NCI-H460 (cell line): ENCODE measurements at places on chromosomes 7 and 10. TPM values are rescaled to one million over a fixed set of nuclear protein-coding genes. Genes with fewer than 3 reads are reported as not detected.

- DNase-seq: no peak
Measured at GRCh38 chr10:87983716-87984115, 120.3 kb downstream of the PTEN start.

DNA sequence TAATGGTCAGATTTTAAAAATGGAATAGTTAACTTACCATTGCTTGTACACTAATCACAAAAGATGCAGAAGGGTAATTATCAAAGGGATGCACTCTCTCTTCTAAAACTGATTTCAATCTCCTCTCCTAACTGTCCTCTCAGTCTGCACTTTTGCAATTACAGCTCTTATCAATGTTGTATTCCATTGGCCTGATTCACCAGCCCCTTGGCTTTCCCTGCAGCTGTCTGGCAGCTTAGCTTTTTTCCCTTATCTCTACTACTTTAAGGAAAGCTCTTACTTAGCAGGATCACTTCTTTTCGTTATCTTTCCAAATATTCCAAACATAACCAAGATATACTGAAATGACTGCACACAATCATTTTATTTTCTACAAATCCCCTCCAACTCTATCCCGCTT lies 448.8 kb downstream of the GRM8 start:
- no peak for DNase-seq

DNA sequence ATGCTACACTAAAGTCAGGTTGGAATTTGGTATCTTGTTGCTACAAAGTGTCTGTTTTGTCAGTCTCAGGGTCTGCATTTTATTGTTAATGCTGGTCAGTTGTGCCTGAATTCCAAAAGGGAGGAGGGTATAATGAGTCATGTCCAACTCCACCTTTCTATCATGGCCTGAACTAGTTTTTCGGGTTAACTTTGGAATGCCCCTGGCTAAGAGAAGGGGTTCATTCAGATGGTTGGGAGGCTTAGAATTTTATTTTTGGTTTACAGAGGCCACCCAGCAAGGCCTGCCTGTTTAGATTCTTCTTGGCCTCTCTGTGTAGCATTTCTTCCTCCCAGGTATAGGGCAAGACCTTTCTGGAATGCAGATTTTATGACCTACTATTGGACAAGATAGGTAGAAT lies 93.2 kb downstream of the SKIDA1 start:
- no peak for DNase-seq

Gene LBX1
- 0.10 and 0.12 TPM in 2 replicates for total RNA-seq

Gene PTPRN2
- total RNA-seq: 2.9 and 3.5 TPM in 2 replicates

Gene CAV1
- 168 and 169 TPM in 2 replicates for total RNA-seq

GRCh38 chr10:35050568-35050967 lies 39.6 kb downstream of the CUL2 start:
- DNase-seq: no peak

Gene TUBB8
- total RNA-seq: not detected in 2 replicates

Gene CPA1
- not detected in 2 replicates for total RNA-seq

DNA sequence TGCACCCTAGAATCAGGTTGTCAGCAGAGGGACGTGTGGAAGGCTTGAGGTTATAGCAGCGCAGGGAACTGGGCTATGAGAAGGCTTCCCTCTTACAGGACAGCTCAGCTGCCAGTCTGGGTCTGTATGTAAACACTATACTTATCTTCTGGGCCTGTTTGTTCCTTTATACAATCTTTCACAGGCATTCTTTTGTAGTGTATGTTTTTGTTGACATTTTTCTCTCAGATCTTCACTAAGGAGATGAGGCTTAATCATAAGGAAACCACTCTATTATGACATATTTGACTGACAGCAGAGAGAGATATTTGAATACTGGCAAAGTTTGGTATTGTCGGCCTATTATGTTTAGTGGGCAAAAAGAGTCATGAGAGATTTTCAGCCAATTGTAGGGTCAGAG lies 929 bp downstream of the GBF1 start:
- DNase-seq: no peak

Gene AKR1C2
- total RNA-seq: 727 and 823 TPM in 2 replicates

Gene IGF2BP3
- total RNA-seq: 78.9 and 85.4 TPM in 2 replicates

Gene RBM48
- 8.5 and 13.8 TPM in 2 replicates for total RNA-seq

DNA sequence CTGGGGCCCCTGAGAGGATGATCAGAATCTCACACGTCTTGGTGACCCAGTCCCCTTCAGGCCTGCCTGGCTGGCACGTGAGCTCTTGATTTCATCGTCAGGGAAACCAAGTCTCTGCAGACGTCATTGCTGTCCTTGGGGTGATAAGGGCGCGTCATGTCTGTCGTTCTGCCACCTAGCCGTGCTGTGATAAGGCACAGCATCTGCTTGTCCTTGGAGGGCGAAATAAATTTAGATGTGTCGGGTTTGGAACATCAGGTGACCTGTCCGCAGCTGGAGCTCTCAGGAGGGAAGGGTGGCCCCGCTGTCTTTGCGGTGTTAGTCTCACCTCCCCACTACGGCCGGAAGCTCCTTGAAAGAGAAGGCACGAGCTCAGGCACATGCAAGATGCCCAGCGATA lies 129.2 kb downstream of the GRK5 start:
- no peak for DNase-seq

Gene ASAH2B
- 8.1 and 10.6 TPM in 2 replicates for total RNA-seq

- DNase-seq: no peak
Measured at GRCh38 chr7:133502498-133502897, 249.6 kb downstream of the EXOC4 start.

Gene PBLD
- total RNA-seq: 1.8 and 3.3 TPM in 2 replicates

DNA sequence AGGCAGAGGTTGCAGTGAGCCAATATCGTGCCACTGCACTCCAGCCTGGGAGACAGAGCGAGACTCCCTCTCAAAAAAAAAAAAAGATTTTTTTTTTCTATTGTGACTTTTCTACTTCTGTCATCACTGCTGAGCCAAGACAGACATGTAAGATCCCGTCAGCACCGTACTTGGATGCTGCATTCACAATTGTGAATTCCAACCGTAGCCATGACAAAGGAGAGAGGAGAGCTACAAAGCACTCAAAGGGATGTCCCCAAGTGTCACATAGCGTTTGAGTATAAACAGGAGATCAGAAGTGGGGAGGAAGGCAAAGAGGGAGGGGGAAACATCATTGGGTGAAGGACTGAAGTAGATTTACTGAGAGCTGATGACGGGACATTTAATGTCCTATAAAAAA lies 144.2 kb downstream of the PRPF18 start:
- DNase-seq: no peak

Gene TRPV5
- not detected in 2 replicates for total RNA-seq

DNA sequence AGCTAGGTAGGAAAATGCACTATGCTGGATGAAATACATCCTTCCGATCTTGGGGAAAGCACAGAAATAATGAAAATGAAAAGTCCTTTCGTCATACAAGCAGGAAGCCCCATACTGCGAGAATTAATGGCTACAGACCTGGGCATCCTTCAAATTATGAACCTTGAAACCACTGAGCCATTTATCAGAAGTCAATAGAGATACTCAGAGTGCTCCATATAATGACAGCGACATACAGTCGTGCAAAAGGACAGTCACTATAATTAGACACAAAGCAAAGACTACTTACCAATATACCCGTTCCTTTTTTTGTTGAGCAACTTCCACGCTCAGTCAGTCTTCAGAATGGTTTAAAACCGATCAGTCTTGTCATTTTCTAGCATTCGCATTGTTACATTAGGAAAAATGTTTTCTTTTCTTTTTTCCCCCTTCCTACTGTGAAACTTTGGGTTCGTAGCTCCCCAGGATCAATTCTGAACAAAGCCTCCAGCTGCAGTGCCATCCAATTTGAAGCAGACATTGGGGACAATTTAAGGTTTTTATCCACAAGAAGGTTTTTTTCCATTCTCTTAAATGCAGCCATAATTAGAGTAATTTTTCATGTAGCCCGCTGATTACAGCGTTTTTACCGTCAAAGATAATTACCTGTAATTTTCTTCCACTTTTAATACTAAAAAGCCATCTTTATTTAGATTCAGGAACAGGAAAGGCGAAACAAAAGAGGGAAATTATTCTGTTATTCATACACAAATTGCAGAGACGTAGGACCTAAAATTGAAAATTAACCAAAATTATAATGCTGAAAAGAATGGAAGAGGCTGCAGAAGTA lies 6.4 kb downstream of the DLX6 start:
- DNase-seq: no peak

Gene TUBAL3
- 1.6 and 1.9 TPM in 2 replicates for total RNA-seq

Gene NEUROG3
- not detected in 2 replicates for total RNA-seq

Gene PRPS1L1
- total RNA-seq: not detected in 2 replicates

Gene ACSM6
- not detected in 2 replicates for total RNA-seq

Gene AKR1C8
- 0.10 TPM in 1 of 2 replicates, not detected in the other for total RNA-seq

GRCh38 chr7:50495746-50496145 lies 45.6 kb upstream of the FIGNL1 start:
- no peak for DNase-seq

Gene LIPK
- total RNA-seq: not detected in 2 replicates

DNA sequence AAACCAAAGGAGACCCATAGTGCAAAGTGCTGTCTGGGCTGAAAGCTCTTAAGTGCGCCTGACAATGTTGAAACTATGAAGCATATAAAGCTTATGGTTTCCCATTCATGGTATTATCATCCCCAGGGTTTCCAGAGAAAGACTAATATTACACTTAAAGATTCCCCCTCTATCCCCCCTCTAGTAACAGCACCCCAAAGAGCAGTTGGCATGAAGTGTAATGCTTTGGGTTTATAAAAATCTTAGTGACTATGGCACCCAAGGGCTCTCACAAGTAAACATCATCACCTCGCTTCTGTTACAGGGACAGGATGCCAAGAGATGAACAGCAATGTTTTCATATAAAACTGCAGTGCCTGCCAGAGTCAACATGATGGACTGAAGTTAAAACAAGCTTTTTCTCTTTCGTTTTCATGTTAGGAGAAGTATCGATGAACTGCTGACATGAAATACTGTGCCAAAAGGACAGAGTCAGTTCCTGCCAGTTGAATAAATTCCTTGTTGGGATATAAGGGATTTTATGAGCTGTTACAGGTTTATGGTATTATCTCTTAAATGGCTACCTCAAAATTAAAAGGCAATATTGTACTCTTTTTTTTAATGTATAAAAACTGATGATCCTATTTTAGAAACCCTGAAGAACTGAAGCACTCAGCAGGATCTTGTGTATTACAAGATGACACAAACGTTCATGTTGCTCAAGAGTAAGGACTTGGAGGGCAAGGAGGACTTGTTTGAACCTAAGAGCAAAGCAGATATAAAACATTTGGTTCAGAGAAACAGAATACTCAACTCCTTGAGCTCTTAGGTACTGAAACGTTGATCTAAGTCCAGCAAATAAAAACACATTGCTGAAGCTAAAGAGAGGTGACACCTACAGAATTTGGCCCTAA lies 203.7 kb upstream of the IMMP2L start:
- DNase-seq: no peak

GRCh38 chr7:83930262-83930661 lies 264.3 kb downstream of the SEMA3A start:
- no peak for DNase-seq

GRCh38 chr7:69827558-69827957 lies 229.3 kb downstream of the AUTS2 start:
- DNase-seq: no peak

DNA sequence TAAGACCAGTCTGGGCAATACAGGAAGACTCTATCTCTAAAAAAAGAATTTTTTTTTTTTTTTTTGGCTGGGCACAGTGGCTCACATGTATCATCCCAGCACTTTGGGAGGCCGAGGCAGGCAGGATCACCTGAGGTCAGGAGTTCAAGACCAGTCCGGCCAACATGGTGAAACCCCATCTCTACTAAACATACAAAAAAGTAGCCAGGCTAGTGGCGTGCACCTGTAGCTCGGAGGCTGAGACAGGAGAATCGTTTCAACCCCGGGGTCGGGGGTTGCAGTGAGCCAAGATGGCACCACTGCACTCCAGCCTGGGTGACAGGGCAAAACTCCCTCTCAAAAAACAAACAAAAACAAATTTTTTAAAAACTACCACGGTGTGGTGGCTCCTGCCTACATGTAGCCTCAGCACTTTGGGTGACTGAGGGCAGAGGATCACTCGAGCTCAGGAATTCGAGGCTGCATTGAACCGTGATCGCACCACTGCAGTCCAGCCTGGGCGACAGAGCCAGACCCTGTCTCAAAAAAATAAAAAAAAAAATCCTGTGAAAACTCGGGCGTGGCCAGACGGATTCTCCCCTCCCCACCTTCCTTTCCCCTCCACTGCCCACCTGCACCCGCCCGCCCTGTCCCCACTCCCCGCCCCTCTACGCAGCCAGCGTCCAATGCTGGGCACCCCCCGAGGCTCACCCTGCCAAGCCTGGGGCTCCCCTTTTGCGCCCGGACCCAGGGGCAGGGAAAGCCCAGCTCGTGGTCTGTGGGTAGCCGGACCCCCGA lies 745 bp upstream of the ORAI2 start:
- DNase-seq: no peak

GRCh38 chr7:136997735-136998134 lies 129.3 kb downstream of the CHRM2 start:
- no peak for DNase-seq

Gene C7orf33
- not detected in 2 replicates for total RNA-seq

- DNase-seq: no peak
Measured at GRCh38 chr10:33861016-33861704, 526.7 kb upstream of the NRP1 start.

DNA sequence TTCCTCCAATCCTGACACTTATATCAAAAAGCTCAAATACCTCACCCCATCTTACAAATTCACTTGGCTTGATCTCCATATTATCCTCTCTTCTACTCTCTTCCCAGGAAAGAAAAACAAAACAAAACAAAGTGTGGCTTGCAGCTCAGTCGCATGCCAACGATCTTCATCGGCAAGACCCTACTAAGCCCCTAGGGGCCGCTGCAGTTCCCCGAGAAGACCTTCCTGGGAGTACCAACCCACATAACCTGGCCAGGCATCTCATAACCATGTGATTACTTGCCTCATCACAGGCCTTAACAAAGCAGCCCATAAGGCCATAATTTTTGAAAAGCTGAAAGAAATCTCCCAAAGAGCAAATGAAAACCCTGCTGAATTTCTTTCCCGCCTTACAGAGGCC lies 103.7 kb downstream of the ZNF92 start:
- DNase-seq: no peak

Gene INHBA
- total RNA-seq: 2.7 and 3.1 TPM in 2 replicates

GRCh38 chr10:49242604-49243003 lies 54.4 kb upstream of the TMEM273 start:
- DNase-seq: no peak

DNA sequence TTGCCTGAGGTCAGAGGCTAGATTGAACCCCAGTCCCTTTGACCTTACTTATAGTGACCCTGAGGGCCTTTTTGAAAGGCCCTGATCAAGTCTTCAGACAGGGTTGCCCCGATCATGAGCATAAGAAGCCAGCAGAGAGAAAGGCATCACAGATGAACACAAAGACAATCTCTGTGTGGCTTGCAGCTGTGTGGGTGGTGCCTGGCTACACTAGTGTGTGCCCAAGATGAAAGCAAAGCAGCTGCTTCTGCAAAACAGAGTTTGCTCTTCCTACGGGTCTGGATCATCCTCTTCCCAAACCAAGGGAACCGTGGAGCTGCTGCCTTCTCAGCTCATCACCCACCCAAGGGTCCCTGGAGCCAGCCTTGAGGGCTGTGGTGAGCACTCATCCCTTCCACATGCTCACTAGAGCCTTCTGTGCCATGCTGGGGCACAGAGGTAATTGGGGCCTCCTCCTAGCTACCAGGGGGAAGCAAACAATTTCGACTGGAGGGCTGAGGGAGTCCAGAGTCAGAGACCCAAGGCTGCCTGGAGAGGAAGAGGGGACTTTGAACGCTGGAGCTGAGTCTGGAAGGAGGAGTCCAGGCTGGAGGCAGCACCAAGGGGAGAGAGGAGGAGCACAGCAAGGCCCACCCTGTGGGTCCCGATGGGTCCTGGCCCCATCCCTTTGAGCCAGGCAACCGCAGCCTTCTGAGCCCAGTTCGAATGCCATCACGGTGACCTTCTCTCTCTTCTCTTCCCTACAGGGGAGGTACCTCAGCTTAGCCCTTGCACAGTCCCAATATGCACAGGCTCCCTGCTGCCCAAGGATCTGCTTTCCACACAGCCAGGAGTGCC lies 42.3 kb downstream of the ANTXRL start:
- no peak for DNase-seq
